Thyroid gland (tissue), 4 donors: ENCODE measurements at places on chromosomes 12 and 14. TPM values are rescaled to one million over a fixed set of nuclear protein-coding genes. Genes with fewer than 3 reads are reported as not detected.

DNA sequence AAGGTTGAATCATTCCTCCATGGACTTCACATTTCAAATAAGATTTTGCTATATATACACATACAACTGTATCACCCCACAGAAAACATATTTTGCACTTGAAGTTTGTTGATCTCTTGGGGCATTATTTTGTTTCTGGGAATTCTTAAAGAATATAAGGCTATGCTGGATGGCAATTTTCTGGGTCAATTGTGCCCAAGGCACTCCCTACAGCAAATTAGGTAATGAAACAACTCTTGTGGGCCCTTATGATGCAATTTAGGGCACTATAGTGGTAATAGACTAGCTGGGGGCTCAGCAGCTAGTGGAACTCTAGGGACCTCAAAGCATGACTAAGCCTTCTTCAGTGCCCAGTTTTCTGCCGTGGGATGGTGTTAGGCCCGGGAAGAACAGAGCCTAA is 444.4 kb downstream of the NRXN3 start:
- no peaks in the 10 kb centered on the region for H3K36me3 ChIP-seq
- no peak overlapping the region for H3K4me3 ChIP-seq
- H3K4me1 ChIP-seq, result peaks cover 5% of the 10 kb centered on the region
- no peaks in the 10 kb centered on the region for H3K27me3 ChIP-seq
- no peak overlapping the region for H3K27ac ChIP-seq
- no peak for DNase-seq

DNA sequence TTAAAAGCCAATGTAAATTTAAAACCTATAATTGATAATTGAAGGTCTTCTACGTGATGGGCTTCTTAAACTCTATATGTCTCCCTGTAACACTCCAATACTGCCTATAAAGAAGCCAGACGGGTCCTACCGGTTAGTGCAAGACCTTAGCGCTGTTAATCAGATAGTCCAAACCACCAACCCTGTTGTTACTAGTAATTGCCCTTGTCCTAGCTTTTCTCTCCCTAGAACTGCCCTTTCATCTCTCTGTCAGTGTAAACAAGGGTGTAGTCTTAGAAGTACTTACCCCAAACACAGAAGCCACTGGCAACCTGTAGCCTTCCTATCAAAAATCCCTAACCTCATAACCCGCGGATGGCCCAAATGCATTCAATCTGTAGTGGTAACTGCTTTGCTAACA is 243.0 kb upstream of the DIO3 start:
- no peaks in the 10 kb centered on the region for H3K36me3 ChIP-seq
- no peak for DNase-seq
- H3K4me1 ChIP-seq, result no peaks in the 10 kb centered on the region
- no peak overlapping the region for H3K27ac ChIP-seq
- no peaks in the 10 kb centered on the region for H3K27me3 ChIP-seq

- H3K27ac ChIP-seq, result no peak overlapping the region
- H3K4me3 ChIP-seq, result no peak overlapping the region
- H3K4me1 ChIP-seq, result no peaks in the 10 kb centered on the region
- H3K36me3 ChIP-seq, result no peaks in the 10 kb centered on the region
- H3K27me3 ChIP-seq, result no peaks in the 10 kb centered on the region
- DNase-seq, result no peak
Observed at GRCh38 chr12:118498171-118498570, 121.8 kb downstream of the SUDS3 start.

- H3K4me1 ChIP-seq, result peaks cover 12% of the 10 kb centered on the region
- H3K4me3 ChIP-seq, result no peak overlapping the region
- no peak for DNase-seq
- no peak overlapping the region for H3K27ac ChIP-seq
Observed at GRCh38 chr12:46779879-46780278, 45.9 kb downstream of the SLC38A4 start.

DNA sequence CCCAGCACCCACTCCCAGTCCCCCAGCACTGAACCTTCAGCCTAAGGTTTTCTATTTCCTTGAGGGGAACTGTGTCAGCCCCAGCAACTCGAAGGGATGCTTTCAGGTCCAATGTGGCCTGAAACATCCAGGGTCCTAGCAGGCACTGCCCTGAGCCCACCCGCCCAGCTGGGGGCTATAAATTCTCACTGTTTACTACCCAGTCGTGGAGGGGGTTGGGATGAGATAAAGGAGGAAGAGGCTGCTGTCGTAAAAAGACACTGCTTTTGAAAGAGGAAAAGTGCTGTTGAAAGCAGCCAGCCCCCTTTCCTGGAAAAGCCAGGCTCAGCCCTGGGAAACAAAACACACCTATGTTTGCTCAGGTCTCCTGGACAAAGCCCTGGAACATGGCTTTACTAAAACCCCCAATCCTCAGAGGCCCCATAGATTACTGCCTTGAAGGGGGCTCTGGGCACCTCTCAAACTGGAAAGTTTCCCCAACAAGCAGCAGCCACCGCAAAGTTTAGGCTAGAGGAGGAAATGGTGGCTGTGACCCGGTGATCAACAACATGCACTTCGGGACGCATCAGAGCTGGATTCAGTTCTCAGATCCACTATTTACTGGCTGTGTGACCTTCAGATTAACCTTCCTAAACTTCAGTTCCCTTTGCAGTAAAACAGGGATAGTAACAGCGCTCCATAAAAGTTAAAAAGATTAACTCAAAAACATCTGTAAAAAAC is 51.0 kb downstream of the ACTN1 start:
- H3K4me1 ChIP-seq, result no peaks in the 10 kb centered on the region
- H3K36me3 ChIP-seq, result no peaks in the 10 kb centered on the region
- H3K4me3 ChIP-seq, result no peak overlapping the region
- no peaks in the 10 kb centered on the region for H3K27me3 ChIP-seq
- H3K27ac ChIP-seq, result no peak overlapping the region

GRCh38 chr12:93197067-93197593 is 180.6 kb upstream of the NUDT4 start:
- DNase-seq, result no peak
- H3K36me3 ChIP-seq, result no peaks in the 10 kb centered on the region
- H3K4me1 ChIP-seq, result peaks cover 40% of the 10 kb centered on the region

DNA sequence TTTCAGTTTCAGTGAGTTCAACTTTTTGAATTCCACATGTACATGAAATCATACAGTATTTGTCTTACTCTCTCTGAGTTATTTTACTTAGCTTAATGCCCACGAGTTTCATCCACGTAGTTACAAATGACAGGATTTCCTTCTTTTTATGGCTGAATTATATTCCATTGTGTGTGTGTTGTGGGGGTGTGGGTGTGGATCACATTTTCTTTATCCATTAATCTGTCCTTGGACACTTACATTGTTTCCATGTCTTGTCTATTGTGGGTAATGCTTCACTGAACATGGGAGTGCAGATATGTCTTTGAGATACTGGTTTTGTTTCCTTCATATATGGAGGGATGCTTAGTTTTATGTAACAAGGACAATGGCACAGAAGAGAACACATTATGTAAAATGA is 63.5 kb upstream of the TMTC1 start:
- DNase-seq, result no peak
- H3K4me3 ChIP-seq, result no peak overlapping the region
- no peak overlapping the region for H3K27ac ChIP-seq
- no peaks in the 10 kb centered on the region for H3K4me1 ChIP-seq

DNA sequence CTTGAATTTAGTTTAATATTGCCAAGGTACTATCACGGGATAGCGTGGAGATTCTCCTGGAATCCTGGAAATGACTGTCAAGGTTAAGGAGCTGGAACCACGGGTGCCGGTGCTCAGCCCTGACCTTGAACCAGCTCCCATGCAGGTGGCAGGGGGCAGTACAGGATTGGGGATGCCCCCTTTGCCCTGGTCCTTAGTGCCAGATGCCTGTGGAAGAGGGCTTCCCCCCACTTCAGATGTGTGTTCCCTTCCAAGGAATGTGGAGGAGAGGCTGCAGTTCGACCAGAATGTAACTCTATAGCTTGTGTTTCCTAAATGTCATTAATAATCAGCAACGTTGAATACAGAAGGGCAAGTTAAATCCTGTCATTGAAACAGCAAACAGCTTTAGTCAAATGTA is 258.9 kb downstream of the VRK1 start:
- DNase-seq, result no peak
- H3K4me1 ChIP-seq, result no peaks in the 10 kb centered on the region

Gene HCAR3
- 0.42 TPM for total RNA-seq

Gene ADAMTS20
- total RNA-seq, result not detected
